ENCODE measurements at places on chromosomes 1 and 21. TPM values are rescaled to one million over a fixed set of nuclear protein-coding genes. Genes with fewer than 3 reads are reported as not detected.

SUMO3 gene
- total RNA-seq = 86.5 TPM

S100A2 gene
- 1.2 TPM for total RNA-seq

- no peaks in the 10 kb centered on the region for H3K36me3 ChIP-seq
- no peak for DNase-seq
- H3K4me1 ChIP-seq = peaks cover 54% of the 10 kb centered on the region
- no peak overlapping the region for H3K4me3 ChIP-seq
- H3K27me3 ChIP-seq = peaks cover 15% of the 10 kb centered on the region
These were observed 529.3 kb downstream of the MATN1 start for GRCh38 chr1:30194046-30194619.

RHD gene
- total RNA-seq = not detected
